ENCODE measurements at places on chromosomes 4 and X. TPM values are rescaled to one million over a fixed set of nuclear protein-coding genes. Genes with fewer than 3 reads are reported as not detected.

The SERTM2 gene
- under 0.01 TPM for total RNA-seq

DNA sequence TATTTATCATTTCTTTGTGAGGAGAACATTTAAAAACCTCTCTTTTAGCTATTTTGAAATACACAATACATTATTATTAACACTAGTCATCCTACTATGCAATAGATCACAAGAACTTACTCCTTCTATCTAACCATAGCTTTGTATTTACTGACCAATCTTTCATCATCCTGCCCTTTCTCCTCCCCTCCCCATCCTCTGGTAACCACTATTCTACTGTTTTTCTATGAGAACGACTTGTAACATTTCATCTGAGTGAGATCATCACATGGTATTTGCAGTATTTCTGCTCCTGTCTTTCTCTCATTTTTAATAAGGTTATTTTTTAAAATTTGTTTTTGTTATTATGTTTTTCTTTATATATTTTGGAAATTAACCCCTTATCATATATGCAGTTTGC, 331.8 kb downstream of the TEX13C start:
- peak; percentile 4 for DNase-seq

- no peak for DNase-seq
Measured at GRCh38 chrX:112759966-112760365, 80.2 kb upstream of the LHFPL1 start.

GRCh38 chrX:69959712-69960111, 90.0 kb downstream of the AWAT2 start:
- DNase-seq, result no peak

The CD99L2 gene
- 36.2 TPM for total RNA-seq

The GABRQ gene
- under 0.01 TPM for total RNA-seq

DNA sequence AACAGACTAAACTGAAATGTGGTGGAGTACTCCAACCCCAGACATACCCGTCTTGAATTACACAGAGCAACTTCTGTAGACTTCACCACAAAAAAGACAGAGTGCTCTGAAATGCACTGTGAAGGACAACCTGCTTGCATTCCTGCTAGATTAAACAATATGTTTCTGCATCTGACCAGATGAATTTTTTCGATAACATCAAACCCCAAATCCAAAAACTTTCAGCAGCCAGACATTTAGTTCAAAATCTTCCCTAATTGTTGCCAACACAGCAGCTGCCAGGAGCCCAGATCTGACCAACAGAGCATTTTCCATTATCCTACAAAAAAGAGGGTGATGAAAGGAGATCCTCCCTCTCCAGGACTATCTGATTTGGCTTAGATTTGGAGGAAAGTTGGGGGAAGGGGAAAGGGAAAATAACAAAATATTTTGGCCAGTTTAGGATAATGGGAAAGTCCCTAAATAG, 356.5 kb downstream of the PDGFC start:
- DNase-seq, result peak; percentile 80
